ENCODE measurements at places on chromosomes 7 and 10.
A peak's percentile ranks its signal among the peaks of the same experiment; 100 is the strongest.

DNA sequence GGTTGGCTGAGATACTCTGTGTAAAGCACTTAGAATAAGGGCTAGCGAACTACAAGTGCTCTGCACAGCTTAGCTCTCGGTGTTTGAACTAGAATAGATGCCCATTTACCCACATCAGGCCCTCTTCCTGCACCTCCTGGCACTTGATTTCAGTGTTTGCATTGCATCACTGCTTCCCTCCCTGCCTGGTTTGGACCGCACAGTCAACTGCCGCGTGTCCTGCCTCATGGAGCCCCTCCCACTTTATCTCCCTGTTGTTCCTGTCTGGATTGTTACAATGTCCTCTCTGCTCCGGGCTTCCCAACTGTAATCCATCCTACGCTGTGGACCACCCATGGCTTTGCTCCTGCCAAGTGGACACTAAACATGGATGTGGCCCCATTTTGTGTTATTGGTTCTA, 2.3 kb downstream of the FAM107B start:
- H3K4me1 ChIP-seq, result no peaks in the 10 kb centered on the region
- no peak for DNase-seq
- H3K27me3 ChIP-seq, result no peaks in the 10 kb centered on the region
- no peaks in the 10 kb centered on the region for H3K36me3 ChIP-seq
- no peak overlapping the region for H3K27ac ChIP-seq

GRCh38 chr10:71435571-71436267, 39.0 kb downstream of the CDH23 start:
- H3K36me3 ChIP-seq, result no peaks in the 10 kb centered on the region
- no peaks in the 10 kb centered on the region for H3K27me3 ChIP-seq
- no peak overlapping the region for H3K4me3 ChIP-seq
- peaks cover 17% of the 10 kb centered on the region for H3K4me1 ChIP-seq
- no peak overlapping the region for H3K27ac ChIP-seq

- no peaks in the 10 kb centered on the region for H3K4me1 ChIP-seq
- H3K36me3 ChIP-seq, result no peaks in the 10 kb centered on the region
- DNase-seq, result no peak
- H3K27me3 ChIP-seq, result no peaks in the 10 kb centered on the region
- H3K4me3 ChIP-seq, result no peak overlapping the region
Measured at GRCh38 chr10:6877722-6878392, 297.8 kb upstream of the PRKCQ start.

- DNase-seq, result no peak
- H3K4me1 ChIP-seq, result no peaks in the 10 kb centered on the region
- H3K27ac ChIP-seq, result no peak overlapping the region
- no peaks in the 10 kb centered on the region for H3K27me3 ChIP-seq
- no peak overlapping the region for H3K4me3 ChIP-seq
- H3K36me3 ChIP-seq, result no peaks in the 10 kb centered on the region
Measured at GRCh38 chr7:32036557-32036956, 33.6 kb downstream of the PDE1C start.

GRCh38 chr10:131070856-131071255, 240.7 kb downstream of the TCERG1L start:
- H3K27me3 ChIP-seq, result no peaks in the 10 kb centered on the region
- no peak overlapping the region for H3K4me3 ChIP-seq
- H3K36me3 ChIP-seq, result no peaks in the 10 kb centered on the region

- peaks cover 20% of the 10 kb centered on the region for H3K36me3 ChIP-seq
- no peaks in the 10 kb centered on the region for H3K27me3 ChIP-seq
- no peak overlapping the region for H3K27ac ChIP-seq
- H3K4me1 ChIP-seq, result peaks cover 4% of the 10 kb centered on the region
- H3K4me3 ChIP-seq, result no peak overlapping the region
Measured at GRCh38 chr7:114943953-114944744, 22.3 kb downstream of the MDFIC start.

GRCh38 chr7:48088559-48089045, 463 bp upstream of the UPP1 start:
- DNase-seq, result peak; percentile 83
- H3K27ac ChIP-seq, result peak overlapping the region; percentile 95
- H3K4me1 ChIP-seq, result peaks cover 75% of the 10 kb centered on the region
- peaks cover 25% of the 10 kb centered on the region for H3K36me3 ChIP-seq
- H3K27me3 ChIP-seq, result no peaks in the 10 kb centered on the region
- peak overlapping the region; percentile 59 for H3K4me3 ChIP-seq

GRCh38 chr10:127420138-127420684, 128.9 kb upstream of the NPS start:
- no peaks in the 10 kb centered on the region for H3K4me1 ChIP-seq
- no peaks in the 10 kb centered on the region for H3K27me3 ChIP-seq
- DNase-seq, result no peak
- no peaks in the 10 kb centered on the region for H3K36me3 ChIP-seq
- H3K27ac ChIP-seq, result no peak overlapping the region
- H3K4me3 ChIP-seq, result no peak overlapping the region

DNA sequence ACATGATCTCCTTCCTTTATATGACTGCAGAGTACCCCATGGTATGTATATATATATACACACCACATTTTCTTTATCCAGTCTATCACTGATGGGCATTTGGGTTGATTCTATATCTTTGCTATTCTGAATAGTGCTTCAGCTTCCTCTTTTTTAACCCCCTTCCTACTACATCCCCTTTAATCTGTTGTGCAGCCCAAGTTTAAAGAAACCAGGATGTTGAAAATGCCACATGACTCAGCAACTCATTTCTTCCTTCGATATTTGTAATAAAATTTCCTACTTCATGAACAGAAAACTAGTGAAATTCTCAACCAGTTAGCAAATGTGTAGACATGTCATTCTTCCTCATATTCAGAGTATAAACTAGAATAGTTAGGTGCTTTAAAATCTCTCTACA, 1245.7 kb upstream of the SORCS1 start:
- H3K27me3 ChIP-seq, result no peaks in the 10 kb centered on the region
- no peak overlapping the region for H3K27ac ChIP-seq
- H3K4me1 ChIP-seq, result no peaks in the 10 kb centered on the region
- H3K4me3 ChIP-seq, result no peak overlapping the region

DNA sequence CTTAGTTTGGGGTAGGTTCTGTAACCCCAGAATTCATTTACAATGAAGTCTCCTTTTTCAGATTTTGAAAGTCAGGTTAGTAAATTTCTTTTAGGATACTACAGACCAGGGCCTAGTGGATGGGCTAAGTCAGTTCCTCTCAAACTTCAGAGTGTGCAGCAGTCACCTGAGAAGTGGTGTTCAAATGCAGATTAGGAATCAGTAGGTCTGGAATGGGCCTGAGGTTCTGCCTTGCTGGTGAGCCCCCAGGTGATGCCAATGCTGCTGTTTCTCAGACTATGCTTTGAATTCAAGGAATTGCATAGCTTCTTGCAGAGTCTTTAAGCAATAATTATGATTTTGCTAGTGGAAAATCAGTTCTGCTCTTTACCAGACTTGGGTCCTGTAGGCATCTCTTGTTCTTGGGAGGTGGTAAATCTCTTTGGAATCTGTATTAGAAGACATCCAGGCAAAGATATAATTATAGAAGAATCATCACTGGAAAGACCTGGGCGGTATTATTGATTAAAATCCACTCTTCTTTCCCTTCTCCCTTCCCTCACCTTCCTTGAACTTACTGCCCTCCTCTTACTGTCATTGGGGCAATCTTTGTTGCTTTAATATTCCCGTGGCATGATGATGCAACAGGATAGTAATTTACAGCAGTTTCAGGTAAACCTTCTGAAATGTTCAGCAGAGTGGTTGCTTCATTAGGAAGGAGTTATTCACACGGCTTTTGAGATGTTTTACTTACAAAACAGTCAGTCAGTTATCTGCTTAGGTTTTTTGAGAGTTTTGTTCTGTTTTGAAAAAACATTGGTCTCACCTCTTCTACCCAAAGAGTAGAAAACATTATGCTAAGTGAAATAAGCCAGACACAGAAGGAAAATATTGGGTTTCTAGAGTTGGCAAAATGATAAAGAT, 87.2 kb downstream of the NRF1 start:
- H3K4me3 ChIP-seq, result no peak overlapping the region

DNA sequence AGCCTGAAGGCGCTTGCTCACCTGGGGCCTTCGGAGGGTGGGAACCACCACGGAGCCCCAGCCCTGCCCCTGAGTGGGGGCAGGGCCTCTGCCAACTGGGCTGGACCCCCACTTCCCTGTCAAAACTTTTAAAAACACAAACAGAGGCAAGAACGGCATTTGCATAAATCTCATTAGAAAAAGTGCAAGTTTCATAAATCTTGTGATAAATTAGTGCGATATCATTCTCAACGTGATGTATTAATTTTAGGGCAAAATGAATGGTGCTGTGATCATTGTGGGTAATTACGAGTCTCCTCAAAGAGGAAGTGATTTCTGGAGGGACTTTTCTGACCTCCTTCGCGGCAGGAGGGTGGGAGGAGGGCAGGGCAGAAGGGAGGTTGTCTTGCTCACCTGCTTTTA, 98.3 kb downstream of the CDH23 start:
- H3K4me1 ChIP-seq, result peaks cover 5% of the 10 kb centered on the region
- no peaks in the 10 kb centered on the region for H3K36me3 ChIP-seq
- no peaks in the 10 kb centered on the region for H3K27me3 ChIP-seq
- DNase-seq, result no peak

GRCh38 chr7:84583331-84583730, 388.7 kb upstream of the SEMA3A start:
- no peak overlapping the region for H3K27ac ChIP-seq
- no peaks in the 10 kb centered on the region for H3K27me3 ChIP-seq
- H3K36me3 ChIP-seq, result no peaks in the 10 kb centered on the region
- H3K4me3 ChIP-seq, result no peak overlapping the region
- no peaks in the 10 kb centered on the region for H3K4me1 ChIP-seq

GRCh38 chr10:3065622-3066021, 1.7 kb upstream of the PFKP start:
- no peak overlapping the region for H3K4me3 ChIP-seq
- no peak overlapping the region for H3K27ac ChIP-seq
- DNase-seq, result no peak
- H3K36me3 ChIP-seq, result no peaks in the 10 kb centered on the region
- peaks cover 16% of the 10 kb centered on the region for H3K4me1 ChIP-seq
- H3K27me3 ChIP-seq, result peaks cover 5% of the 10 kb centered on the region

DNA sequence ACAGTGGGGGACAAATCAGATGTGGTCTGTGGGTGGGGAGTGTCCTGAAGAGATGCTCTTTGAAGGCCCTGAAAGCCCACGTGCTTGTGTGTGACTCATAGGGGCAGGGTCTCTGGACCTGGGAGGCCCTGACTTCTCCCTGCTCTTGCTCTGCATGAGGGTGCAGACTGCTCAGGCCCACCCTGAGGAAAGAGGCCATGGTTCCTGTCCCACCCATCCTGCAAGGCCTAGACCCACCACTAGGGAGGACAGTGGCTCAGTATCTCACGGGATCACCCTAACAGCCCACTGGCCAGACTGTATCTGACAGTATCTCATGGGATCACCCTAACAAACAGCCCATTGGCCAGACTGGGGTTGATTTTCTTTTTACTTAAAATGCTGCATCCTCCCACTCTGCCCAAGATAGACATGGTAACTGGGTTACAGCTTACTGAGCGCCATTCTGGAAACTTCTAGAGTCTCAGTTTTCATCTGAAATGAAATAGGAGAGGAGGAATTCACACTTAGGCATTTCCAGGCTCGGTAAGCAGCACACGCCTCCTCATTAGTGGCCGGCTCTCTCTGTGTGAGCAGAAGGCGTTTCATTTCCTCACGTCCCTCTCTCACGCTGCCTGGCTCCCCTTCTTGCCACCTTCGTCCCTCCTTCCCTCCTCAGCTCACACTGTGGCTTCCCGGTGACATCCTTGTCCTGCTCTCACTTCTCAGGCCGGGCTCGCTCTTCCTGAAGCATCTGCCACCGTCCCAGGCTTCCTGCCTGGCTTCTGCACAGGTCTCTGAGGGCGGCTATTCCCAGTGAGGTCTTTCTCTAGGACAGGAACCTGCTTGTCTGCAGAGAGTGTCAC, 242.6 kb downstream of the GLRX3 start:
- H3K27me3 ChIP-seq, result no peaks in the 10 kb centered on the region
- DNase-seq, result no peak
- H3K27ac ChIP-seq, result no peak overlapping the region
- H3K4me3 ChIP-seq, result no peak overlapping the region
- no peaks in the 10 kb centered on the region for H3K4me1 ChIP-seq

DNA sequence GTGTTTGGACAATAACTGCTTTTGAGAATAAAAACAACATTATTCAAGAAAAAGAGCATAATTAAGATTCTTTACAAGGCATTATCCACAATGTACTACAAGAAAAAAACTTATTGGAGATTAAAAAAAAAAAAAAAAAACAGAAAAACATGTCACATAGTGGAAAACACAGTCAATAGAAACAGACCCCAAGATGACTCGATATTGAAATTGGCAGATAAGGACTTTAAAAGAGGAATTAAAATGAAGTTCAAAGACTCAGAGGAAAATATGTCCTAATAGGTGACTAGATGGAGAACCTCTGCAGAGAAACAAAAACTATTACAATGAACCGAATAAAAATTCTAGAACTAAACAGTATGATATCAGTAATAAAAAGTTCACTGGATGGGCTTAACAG, 248.9 kb downstream of the CALN1 start:
- DNase-seq, result no peak
- no peak overlapping the region for H3K27ac ChIP-seq
- H3K27me3 ChIP-seq, result no peaks in the 10 kb centered on the region
- no peak overlapping the region for H3K4me3 ChIP-seq
- no peaks in the 10 kb centered on the region for H3K36me3 ChIP-seq

- no peak overlapping the region for H3K27ac ChIP-seq
- no peaks in the 10 kb centered on the region for H3K36me3 ChIP-seq
- no peaks in the 10 kb centered on the region for H3K4me1 ChIP-seq
Measured at GRCh38 chr10:124574456-124575070, 112.9 kb downstream of the LHPP start.

Measured in natural killer cell (primary cell).